DMS 273 treated with DMSO at 0.1 percent for 48 hours (cell line): ENCODE measurements at places on chromosomes 5 and 9.
A peak's percentile ranks its signal among the peaks of the same experiment; 100 is the strongest.

GRCh38 chr5:66494437-66494836 lies 101.8 kb upstream of the MAST4 start:
- no peak for DNase-seq

DNA sequence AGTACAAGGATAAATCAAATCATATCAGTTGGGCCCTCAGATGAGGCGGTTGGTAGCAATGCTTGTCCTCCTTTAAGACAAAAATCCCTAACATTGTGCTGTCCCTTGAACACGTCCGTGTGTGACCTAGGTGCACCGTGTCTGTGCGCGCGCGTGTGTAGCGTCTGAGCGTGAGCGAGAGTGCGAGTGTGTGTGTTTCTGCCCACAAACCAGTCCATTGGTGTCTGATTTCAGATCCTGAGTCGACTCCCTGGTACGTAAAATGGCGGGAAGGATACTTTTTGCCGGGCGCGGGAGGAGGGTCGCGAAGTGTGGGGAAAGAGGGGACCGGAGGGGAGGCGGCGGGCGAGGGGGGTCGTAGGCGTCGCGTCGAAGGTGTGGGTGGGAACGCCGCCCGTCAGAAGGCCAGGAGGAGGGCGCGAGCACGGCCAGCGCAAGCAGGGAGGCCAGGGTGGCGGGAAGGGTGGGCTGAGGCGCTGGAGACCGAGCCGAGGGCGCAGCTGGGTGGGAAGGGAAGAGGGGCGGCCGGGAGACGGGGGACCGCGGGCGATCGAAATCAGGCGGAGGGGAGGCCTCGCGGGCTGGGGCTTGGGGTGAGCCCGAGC lies 8.9 kb downstream of the OTP start:
- no peak for DNase-seq

GRCh38 chr9:131524665-131525315 lies 6.3 kb downstream of the UCK1 start:
- DNase-seq, result no peak

DNA sequence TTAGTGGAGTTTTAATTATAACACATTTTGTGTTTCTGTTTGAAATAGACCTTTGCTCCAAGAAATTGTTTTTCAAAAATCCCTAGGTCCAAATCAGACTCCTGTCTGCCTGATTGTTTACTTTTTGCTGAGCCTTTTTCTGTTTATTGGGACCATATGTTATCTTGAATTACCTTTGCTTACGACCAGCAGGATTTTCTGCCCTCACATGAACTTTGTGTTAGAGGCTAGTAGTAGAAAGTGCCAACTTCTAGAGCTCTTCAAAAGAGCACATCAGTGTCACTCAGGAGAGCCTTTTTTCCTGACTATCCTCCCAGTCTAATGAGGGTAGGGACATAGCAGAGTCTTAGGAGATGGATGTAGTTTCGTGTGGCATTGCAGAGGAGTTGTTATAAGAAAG lies 10.2 kb downstream of the RECK start:
- peak; percentile 80 for DNase-seq
